Pancreas (tissue), 10 donors: ENCODE measurements at places on chromosomes 5 and 9. TPM values are rescaled to one million over a fixed set of nuclear protein-coding genes. Genes with fewer than 3 reads are reported as not detected.
A peak's percentile ranks its signal among the peaks of the same experiment; 100 is the strongest.

DNA sequence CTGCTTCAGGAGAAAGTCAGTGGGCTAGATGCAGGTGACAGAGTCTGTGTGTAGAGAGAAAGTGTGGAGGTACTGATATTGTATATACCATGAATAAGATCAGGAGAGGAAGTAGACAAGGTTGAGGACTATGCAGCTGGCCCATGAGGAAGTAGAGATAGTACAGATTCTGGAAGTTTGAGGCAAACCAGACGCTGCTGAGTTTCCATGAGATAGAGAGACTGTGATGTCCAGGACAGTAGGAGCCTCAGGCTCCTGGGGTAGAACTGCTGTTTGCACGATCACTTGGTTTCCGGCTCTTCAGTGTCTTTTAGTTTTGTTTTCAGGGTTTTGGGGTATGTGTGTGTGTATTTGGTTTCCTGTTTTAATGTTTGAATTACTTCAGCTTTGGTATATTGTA is 13.6 kb downstream of the OTULINL start:
- H3K27ac ChIP-seq, result no peak overlapping the region
- no peak overlapping the region for H3K4me3 ChIP-seq
- DNase-seq, result no peak
- H3K4me1 ChIP-seq, result peaks cover 4% of the 10 kb centered on the region
- no peaks in the 10 kb centered on the region for H3K27me3 ChIP-seq

- DNase-seq, result no peak
- peak overlapping the region; percentile 79 for H3K27ac ChIP-seq
- H3K36me3 ChIP-seq, result no peaks in the 10 kb centered on the region
- no peak overlapping the region for H3K4me3 ChIP-seq
Measured at GRCh38 chr9:101324245-101324804, 60.5 kb downstream of the BAAT start.

DNA sequence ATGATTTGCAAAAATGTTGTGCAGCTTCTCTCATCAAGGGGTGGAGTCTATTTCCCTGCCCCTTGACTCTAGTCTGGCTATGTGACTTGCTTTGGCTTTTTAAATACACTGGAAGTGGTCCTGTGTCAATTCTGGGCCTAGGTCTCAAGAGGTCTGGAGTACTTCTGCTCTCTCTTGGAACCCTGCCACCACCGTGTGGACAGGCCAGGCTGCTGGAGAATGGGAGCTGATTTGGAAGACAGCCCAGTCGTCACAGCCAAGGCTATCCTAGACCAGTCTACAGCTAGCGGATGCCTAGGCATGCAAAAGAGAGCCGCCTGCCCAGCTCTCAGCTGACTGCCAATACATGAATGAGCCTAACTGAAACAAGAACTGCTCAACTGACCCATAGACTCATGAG is 56.7 kb upstream of the CLINT1 start:
- H3K4me3 ChIP-seq, result no peak overlapping the region
- H3K4me1 ChIP-seq, result peaks cover 19% of the 10 kb centered on the region
- peak; percentile 93 for DNase-seq
- no peak overlapping the region for H3K27ac ChIP-seq

Gene PCDHGA4
- total RNA-seq, result 2.9 TPM

Gene FOXB2
- not detected for total RNA-seq

Gene STRBP
- 10.8 TPM for total RNA-seq

Gene SAP30L
- 14.8 TPM for total RNA-seq
